AG04450 (cell line): ENCODE measurements at places on chromosomes 6 and 20.

- DNase-seq, result no peak
These were observed 6.0 kb upstream of the MYLK4 start for GRCh38 chr6:2756687-2757224.

- DNase-seq, result no peak
These were observed 82.4 kb upstream of the TAB2 start for GRCh38 chr6:149235130-149235561.

- DNase-seq, result no peak
These were observed 16.4 kb upstream of the CFAP206 start for GRCh38 chr6:87391334-87391733.

DNA sequence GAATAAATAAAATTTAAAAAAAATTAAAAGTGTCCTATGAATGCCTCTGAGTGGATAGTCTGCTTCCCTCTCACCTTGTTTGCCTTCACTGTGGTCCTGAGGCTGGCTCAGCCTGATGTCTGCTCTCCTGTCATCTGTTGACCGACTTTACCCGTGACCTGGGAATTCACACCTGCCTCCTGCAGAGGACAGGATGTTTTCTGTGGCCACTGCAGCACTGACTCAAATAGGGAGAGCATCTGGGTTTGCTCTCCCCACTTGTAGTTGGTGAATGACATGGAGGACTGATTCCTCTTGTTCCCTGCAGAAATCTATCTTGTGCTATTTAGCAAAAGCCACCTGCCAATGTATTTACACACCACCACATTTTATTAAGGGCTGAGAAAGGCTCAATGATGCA, 52.4 kb upstream of the ERVFRD-1 start:
- no peak for DNase-seq

DNA sequence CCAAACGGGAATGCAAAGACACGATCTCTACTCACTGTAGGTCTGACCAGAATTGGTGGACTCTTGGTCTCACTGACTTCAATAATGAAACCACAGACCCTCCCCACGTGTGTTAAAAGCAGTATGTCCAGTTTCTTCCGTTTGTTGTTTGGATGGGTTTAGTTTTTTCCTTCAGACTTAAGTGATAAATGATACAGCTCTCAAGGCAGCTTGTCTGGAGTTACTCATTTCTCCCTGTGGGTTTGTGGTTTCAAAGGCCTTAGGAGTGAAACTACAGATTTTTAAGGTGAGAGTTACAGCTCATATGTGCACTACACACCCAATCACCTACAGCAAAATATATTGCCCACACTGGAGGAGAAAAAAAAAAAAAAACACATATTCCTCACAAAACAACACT, 86.7 kb upstream of the STMND1 start:
- DNase-seq, result no peak

GRCh38 chr6:167212713-167213005, 54.9 kb upstream of the GPR31 start:
- DNase-seq, result no peak
